SJCRH30 (cell line): ENCODE measurements at places on chromosomes 7 and 10. TPM values are rescaled to one million over a fixed set of nuclear protein-coding genes. Genes with fewer than 3 reads are reported as not detected.
A peak's percentile ranks its signal among the peaks of the same experiment; 100 is the strongest.

ACTL6B gene
- total RNA-seq, result not detected in 2 replicates

- DNase-seq, result no peak
These were observed 46.0 kb downstream of the ZNF777 start for GRCh38 chr7:149414745-149415390.

- DNase-seq, result no peak
These were observed 2.4 kb upstream of the NIPSNAP2 start for GRCh38 chr7:55962014-55962413.

DOCK1 gene
- 49.7 and 53.8 TPM in 2 replicates for total RNA-seq

DNA sequence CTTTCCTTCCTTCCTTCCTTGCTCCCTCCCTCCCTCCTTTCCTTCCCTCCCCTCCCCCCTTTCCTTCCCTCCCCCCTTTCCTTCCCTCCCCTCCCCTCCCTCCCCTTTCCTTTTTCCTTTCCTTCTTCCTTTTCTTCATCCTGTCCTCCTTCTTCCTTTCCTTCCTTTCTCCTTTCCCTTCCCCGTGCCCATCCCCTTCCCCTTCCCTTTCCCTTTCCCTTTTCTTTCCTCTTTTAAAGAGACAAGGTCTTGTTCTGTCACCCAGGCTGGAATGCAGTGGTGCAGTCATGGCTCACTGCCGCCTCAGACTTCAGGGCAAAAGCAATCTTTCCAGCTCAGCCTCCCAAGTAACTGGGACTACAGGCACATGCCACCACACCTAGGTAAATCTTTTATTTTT lies 54.0 kb downstream of the KIF20B start:
- no peak for DNase-seq

INMT gene
- 0.08 and 0.24 TPM in 2 replicates for total RNA-seq

- DNase-seq, result peak; percentile 58
These were observed 744 bp downstream of the CREM start for GRCh38 chr10:35127289-35127891.
